ENCODE measurements at places on chromosomes 3 and 15.

- DNase-seq: no peak
Observed at GRCh38 chr15:67920524-67921240, 80.8 kb upstream of the RNU6-1 start.

- no peak for DNase-seq
Observed at GRCh38 chr15:99722406-99722805, 10.8 kb downstream of the LYSMD4 start.

- no peak for DNase-seq
Observed at GRCh38 chr15:63240109-63240508, 37.3 kb upstream of the APH1B start.

- no peak for DNase-seq
Observed at GRCh38 chr3:182970811-182971418, 9.4 kb downstream of the DCUN1D1 start.

DNA sequence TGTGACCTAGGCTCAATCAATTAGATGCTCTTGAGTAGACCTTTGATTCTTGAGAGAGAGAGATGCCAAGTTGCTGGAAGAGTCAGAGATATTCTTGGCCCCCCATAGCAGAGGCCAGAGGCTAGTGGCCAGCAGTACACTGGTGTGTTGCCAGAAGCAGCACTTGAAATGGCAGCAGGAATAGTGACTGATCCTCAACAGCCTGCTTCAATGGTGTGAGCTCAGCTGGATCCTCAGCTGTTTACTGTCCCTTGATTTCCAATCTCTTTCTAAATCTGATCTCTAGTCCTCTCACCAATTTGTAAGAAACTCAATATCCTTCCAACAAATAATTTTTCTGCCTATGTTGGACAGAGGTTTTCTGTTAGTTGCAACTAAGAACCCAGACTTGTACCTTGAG lies 170.3 kb upstream of the CCDC54 start:
- DNase-seq: no peak

GRCh38 chr3:149373235-149374125 lies 4.0 kb downstream of the TM4SF1 start:
- DNase-seq: no peak

- DNase-seq: no peak
Observed at GRCh38 chr15:58267051-58267450, 128.9 kb downstream of the AQP9 start.

DNA sequence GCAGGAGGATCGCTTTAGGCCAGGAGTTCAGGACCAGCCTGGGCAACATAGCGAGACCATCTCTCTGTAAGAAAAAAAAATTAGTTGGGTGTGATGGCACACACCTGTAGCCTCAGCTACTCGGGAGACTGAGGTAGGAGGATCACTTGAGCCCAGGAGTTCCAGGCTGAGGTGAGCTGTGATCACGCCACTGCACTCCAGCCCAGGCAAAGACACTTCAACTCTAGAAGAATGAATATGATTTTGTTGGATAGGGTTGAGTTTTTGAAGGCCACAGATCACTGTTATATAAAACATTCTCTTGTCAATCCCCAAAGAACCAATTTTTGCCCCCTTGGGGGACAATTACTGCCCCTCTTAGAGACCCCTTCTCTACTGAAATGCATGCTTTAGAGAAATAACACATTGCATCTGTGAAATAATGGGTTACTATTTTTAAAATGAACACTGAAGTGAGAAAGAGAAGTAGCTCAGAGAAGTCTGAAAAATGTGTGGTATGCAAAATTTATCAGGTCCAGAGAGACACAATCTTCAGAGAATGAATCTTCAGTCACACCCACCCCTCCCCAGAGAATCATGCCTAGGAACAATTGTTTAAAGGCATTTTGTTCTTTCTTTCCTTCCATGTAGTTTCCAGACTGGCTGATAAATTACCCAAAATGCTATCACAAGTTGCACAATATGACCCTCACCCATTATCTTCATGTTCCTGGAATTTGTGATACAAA lies 42.7 kb downstream of the METTL6 start:
- no peak for DNase-seq

GRCh38 chr3:60448696-60449095 lies 802.6 kb downstream of the FHIT start:
- no peak for DNase-seq

DNA sequence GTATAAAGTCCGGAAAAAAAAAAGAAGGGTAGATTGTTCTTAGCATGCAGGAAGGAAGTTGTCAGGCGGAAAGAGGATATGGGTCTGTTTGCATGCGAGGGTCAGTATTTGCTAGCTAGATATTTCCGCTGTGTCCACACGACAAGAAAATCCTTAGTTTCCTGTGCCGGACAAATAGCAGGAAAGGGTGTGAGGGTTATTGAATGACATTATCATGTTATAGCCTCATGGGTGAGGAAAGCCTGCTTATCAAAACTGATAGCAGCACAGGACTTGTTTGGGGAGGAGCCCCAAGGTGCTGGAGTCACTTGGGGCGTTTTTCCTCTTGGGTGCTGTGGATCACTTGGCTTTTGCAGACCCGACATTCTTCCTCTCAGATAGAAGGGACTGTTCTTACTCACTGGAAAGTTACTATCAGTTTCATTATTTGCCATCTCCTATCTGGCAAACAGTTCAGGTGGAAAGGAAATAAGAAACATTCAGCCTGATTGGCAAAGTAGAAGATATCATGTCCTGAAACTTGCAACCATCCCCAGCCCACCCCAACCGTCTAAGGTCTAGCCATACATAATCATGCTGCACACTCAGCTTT lies 127.2 kb upstream of the DPH6 start:
- no peak for DNase-seq

GRCh38 chr3:13717222-13717895 lies 162.5 kb downstream of the WNT7A start:
- DNase-seq: no peak

GRCh38 chr3:67699882-67700281 lies 45.5 kb upstream of the SUCLG2 start:
- DNase-seq: no peak

DNA sequence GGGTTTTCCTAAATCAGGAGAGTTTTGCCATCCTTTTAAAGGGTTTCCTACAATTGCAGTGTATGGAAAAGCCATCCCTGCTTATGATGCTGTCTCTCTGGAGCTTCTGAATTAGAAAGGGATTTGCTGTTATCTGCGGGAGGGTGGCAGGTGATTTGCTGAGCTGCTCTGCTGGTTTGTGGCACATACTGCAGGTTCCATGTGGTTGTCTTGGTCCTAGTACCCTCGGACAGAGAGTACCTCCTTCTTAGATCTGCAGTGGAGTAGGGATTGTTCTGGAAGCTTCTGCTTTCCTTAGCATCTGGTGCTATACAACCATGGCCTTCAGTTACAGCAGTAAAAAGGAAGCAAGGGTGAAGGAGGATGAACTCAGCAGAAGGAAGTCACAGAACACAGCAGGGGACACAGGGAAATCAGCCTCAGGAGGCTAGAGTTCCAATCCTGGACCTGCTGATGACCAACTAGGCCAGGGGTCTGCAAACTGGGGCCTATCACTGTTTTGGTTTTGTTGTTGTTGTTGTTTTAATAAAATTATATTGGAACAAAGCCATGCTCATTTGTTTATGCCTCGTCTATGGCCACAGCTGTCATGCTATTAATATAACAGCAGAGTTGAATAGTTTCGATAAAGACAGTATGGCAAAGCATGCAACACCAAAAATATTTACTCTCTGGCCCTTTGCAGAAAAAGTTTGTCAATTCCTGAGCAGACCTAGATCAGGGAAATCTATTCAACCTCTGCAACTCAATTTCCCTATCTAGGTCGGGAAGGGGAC lies 39.5 kb downstream of the STARD5 start:
- DNase-seq: no peak

DNA sequence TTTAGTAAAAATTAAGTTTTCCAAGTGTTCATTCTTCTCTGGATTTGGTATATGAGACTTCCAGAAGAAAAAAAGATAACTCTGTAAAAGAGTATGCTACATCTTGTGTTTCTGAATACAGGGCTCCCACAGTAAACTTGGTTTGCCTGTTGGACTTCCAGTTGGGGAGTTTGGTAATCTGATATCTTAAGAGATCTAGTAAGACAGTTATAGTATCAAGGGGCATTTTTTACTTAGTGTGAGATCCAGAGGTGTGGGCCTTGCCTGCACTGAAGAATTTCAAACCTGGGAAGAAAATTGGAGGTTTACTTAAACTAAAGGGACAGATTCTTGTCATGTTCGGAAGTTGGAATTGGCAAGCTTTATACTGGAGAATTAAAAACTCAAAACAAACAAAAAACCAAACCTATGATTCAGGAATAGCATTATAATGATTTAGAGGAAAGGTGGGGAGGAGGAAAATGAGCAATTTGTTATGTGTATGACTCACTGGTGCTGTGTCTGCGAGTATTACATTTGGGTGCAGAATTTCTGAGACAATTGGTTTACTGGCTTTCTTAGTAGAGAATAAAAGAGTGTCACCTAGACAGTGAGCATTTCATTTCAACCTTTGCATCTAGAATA lies 58.9 kb upstream of the ULK4 start:
- DNase-seq: no peak

DNA sequence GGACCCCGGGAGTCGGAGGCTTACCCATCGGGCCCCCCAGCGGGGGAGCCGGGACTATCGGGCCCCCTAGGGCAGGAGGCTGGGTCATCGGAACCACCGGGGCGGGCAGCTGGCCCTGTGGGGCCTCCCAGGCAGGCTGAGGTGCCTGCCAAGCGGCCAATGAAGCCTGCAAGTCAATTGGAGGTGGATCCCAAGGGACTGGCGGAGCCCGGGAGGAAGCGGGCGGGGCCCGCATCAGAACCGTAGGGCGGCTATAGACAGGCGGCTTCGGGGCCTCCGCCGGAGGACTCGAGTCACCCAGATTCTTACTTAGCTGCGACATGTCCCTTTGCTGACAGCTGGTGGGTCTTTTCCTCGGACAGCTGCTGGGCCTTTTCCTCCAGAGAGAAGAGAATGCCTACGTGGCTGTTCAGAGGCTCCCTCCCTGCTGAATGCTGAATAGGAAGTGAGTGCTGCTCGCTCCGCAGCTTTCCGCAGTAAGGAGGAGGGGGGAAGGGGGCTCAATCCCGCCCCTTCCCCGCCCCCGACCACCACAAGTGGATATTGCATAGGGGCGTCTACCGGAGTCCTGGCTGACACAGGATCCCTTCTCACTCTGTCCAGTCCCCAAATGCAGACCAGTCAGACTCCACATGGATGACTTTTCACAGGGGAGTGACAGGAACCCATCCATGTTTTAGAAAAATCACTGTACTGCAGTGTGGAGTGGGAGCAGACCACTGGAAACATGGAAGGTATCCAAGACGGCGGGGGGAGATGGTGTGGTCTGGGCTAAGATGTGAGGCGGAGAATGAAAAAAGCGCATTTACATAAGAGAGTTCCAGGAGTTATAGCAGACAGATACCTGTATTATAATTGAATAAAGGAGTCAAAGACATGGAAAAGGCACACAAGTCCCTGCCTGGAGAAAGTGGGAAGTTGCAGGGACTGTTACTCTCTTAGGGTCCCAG lies at the start of gene MAGEL2:
Gene MAGEL2 (minus strand): TSS at position 447 of the 950 bp plus-strand sequence. CDS start 125 bp downstream, at position 322.
- peak; percentile 43 for DNase-seq

DNA sequence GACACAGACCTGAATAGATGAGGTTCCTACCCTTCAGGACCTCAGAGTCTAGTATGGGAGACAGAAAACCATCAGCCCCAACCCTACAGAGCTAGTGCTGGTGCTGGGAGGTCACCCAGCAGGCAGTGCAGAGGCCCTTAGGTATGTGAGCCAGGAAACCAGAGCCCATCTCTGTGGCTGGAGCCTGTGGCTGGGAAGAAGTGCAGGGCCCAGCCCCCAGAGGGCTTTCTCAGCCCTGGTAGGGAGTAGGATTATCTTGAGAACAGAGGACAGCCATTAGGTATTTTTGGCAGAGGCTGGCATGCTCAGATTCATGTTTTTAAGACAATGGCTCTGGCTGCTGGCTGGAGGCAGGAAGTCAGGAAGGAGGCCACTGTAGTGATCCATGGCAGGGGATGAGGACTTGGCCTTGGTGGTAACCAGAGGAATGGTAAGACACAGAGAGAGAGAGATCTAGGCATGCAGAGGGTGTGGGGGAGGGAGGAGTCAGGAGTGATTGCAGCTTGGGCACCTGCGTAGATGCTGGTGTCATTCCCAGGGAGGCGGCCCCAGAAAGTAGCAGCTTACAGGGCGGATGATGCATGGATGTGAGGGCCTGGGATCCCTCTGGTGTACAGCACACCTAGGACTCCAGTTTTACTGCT lies 220.9 kb upstream of the EIF1B start:
- DNase-seq: no peak

DNA sequence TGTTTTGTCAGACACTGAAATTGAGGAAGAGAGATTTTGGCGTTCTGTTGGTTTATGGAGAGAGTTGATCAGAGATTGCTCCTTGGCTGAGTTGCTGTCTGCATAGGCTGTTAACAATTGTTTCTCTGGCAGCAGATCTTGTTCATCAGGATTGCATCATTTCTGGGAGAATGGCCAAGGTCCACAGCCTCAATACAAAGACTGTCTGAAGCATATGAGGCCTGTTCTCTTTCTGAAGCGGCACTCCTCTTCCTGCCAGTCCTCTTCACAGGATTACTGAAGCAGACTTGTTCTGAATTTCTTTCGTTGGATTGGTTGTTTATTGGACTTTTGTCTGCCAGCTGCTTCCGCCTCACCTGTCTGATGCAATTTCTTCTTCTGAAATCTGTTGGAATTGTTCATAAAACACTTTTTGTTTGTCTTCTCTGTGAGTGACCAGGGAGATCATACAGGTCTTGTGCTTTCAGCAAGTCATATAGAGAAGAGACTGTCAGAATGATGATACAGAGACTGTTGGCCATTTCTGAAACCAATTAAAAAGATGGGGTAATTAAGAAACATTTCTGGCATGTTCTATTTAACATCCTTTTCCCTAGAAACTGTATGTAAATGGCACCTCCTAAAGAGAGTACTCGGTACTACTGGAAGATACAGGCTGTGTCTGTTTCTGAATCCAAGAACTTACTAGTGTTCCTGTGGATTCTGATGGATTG lies 25.5 kb downstream of the SETD5 start:
- peak; percentile 90 for DNase-seq

GRCh38 chr3:88038566-88038965 lies 20.2 kb downstream of the CGGBP1 start:
- no peak for DNase-seq

DNA sequence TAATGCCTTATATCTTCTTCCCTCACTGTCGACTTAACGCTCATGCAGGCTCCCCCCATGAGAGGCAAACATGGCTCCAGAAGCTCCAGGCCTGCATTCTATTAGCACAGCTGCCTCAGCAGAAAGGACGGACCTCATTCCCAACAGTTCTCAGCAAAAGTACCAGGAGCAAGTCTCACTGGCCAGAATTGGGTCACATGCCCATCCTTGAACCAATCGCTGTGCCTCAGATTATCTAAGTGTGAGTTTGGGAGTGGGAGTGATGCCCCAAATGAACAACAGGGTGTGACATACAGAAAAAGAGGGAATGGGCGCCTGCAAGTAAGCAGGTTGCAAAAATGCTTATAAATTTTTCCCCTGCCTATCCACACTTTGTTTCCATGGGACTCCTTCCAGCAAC lies 4.3 kb upstream of the RAD18 start:
- no peak for DNase-seq

All from head of caudate nucleus (tissue), 42 donors.